NCI-H460 (cell line): ENCODE measurements at places on chromosomes 5 and 9.
A peak's percentile ranks its signal among the peaks of the same experiment; 100 is the strongest.

GRCh38 chr9:129322022-129322621 is 144.1 kb upstream of the IER5L start:
- no peak for DNase-seq

DNA sequence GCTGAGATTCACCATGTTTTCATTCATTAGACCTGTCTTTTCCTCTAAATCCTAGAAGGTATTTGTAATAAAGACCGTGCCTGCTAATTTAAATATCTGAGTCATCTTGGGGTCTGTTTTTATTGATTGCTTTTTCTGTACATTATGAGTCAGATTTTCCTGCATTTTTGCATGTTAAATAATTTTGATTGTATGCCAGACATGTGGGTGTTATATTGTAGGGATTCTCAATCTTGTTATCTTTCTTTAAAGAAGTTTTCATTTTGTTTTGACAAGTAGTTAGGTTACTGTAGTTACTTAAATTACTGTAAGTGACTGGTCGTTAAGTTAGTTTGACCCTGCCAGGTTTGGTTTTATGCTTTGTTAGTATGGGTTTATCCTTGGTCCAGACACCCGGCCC is 35.1 kb downstream of the EXOSC2 start:
- no peak for DNase-seq

DNA sequence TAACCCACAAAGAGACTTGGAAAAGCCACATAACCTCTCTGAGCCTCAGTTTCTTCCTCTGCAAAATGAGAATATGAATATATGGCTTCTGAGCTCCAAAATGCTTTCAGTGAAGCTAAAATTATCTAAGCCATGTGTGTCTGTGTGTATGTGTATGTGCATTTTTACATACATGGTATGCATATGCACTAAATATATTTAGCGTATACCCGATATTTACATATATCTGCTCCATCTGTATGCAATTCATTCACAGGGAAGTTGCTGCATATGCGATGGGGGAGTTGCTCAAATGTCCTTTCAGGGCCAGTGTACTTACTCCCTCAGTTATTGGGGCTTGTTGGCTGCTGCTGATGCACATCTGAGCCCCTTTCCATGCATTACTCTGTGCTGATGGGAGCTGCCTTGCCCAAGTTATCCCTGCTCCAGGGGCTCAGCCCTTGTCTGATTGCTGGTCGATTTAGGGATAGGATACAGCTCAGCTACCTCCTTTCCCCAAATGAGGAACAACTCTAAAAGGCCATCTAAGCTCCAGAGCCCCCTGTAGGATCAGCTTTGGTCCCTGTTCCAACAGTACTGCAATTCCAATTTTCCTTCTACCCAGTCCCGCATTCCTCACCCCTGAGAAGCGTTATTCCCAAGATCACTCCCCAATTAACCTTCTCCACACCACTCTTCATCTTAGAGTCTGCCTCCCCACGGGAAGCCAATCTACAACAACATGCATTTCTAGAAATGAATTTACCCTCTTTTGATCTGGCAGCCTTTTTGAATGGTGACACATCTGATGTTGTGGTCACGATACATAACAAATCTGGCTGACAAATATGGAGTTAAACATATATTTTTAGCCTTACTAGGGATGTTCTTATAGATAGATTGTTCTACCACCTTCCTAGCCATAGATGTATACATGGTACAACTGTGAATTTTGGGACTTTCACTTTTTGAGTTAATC is 15.9 kb downstream of the RHOBTB3 start:
- no peak for DNase-seq

GRCh38 chr5:14174230-14174636 is 31.1 kb downstream of the TRIO start:
- DNase-seq: peak; percentile 31

GRCh38 chr9:117343427-117343826 is 71.4 kb downstream of the ASTN2 start:
- peak; percentile 15 for DNase-seq
